EL (cell line): ENCODE measurements at places on chromosomes 2 and 18.

- DNase-seq, result no peak
Observed at GRCh38 chr2:167776359-167776758, 471.0 kb downstream of the STK39 start.

- no peak for DNase-seq
Observed at GRCh38 chr18:3911413-3911812, 461.4 kb downstream of the TGIF1 start.

GRCh38 chr2:239246723-239247122, 154.1 kb downstream of the HDAC4 start:
- DNase-seq, result no peak

DNA sequence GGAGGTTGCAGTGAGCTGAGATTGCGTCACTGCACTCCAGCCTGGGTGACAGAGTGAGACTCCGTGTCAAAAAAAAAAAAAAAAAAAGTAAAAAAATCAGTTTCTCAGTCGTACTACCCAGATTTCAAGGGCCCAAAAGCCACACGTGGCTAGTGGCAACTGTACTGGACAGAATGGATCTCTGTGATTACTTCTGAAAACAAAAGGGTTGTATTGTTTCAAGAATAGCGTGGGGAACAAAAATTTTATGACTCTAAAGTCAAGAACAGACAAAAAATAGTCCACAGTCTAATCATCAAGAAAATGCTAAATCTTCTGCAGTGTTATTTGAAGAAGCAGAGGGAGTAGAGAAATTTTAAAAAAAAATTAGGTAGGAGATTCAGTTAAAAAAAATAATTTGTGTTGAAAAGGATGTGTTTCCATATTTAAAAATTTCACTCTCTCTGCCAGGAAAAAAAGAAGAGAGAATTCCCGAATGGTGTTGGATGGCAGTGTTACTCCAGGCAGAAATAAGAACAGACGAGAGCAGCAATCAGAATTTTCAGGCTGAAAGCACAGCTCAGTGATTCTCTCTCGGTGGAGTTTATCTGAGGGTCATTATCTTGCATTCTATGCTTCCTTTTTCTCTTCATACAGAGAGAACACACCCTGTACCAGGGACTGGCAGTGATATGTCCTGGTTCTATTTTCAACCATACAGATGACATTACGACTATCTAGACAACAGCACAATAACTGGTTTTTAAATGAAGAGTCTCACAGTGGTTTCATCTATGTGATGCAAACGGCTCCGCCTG, 61.8 kb downstream of the CABYR start:
- no peak for DNase-seq

DNA sequence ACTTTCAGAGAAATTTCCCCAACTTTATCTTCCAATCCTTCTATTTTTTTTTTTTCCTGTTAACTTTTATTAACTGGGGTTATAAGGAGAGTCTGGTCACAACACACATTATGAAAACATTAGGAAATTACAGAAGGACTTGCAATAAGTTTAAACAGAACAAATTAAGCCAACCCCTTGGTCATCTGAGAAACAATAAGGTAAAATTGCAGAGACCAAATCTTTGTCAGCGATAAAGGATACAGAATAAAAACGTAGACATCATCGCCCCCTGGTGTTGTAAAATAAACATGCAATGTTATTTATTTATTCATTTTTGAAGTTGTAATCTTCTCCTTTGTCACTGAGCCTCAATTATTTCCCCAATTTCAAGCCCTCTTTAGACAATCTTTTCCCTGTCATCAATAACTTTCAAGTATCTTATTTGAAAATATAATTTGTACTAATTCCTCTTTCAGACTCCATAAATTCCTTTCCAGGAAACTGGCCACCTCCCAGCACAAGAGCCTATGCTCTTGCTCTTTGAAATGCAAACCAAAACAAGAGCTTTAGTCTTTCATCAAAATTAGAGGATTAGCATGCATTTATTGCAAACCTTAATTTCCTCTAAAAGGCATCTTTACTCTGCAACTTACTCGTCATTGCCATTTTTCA, 19.5 kb downstream of the G6PC2 start:
- DNase-seq, result peak; percentile 31

DNA sequence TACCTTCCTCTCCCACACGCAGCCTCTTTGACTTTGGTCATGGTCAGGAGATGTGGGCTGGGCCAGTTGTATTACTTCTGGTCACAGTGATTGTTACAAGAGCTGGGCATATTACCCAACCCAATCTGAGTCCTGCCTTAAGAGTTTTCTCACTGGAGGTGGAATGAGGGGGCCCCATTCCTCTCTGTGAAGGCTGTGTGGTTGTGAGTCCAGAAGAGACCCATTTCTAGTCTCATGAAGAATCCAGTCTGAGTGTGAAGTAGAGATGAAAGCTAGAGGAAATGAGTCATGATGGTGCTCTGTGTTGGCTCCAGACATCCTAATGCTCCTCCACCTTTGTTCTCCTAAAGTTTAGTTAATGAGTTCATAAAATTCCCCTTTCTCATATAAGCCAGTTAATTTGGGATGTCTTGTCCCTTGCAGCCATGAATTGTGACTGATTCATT, 50.8 kb upstream of the RASGRP3 start:
- DNase-seq, result peak; percentile 64

GRCh38 chr2:30185178-30185577, 38.4 kb downstream of the YPEL5 start:
- DNase-seq, result no peak

DNA sequence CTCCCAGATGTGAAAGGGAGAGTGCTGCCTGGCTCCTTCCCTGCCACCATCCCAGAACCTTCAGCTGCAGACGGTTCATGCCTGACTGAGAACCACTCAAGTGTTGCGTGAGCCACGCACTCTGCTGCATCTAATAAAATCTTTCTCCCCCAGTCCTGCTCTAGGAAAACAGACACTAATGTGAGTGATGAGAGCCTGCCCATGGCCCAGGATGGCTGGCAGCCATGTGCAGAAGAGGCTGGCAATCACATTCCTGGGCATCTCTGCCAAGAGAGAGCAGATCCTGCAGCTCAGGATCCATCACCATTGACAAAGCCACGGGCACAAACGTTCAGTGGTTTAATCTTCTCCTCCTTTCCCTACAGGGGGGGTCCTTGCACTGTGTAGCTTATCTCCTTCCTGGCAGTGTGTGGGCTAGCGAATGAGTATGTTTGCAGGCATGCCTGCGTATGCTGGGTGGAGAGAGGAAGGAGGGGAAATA, 477.5 kb downstream of the SLC4A3 start:
- DNase-seq, result peak; percentile 87

- DNase-seq, result no peak
Observed at GRCh38 chr2:20542746-20543468, 96.0 kb downstream of the RHOB start.

- no peak for DNase-seq
Observed at GRCh38 chr18:28044036-28044435, 132.9 kb downstream of the CDH2 start.
